ENCODE measurements at places on chromosomes 6 and 20. TPM values are rescaled to one million over a fixed set of nuclear protein-coding genes. Genes with fewer than 3 reads are reported as not detected.

The PRRT1 gene
- 0.78 TPM for polyA plus RNA-seq

DNA sequence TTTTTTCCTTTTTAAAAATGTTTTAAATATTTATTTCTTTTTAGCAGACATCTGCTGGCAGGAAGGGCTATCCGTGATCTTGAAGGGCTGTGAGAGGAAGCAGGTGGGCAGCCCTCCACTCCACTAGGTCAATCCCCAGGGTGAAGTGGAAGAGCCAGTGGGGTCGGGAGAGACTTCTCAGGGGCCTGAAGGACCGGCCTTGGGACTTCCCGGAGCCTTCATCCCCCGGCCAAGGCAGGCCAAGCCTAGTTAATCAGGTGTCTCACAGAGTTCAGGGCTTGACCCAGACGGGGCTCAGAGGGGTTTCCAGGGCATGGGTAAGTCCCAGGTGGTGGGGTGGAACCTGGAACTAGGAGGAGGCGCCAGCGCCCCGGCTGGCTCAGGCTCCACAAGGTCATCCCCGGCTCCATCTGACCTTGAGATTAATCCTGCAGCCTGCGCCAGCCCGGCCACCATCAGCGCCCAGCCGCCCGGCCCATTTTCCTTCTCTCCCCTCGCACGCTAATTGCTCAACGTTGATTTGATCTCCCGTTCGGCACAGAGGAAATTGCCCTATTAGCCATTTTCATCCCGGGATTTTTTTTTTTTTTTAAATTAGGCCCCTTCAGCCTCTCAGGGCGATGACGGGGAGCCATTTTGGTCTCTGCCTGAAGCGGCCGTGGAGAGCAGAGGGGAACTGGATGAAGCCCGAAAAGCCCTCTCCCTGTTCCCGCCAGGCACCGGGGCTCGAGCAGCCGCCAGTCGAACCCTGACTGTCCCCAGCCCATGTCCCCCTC, 44.4 kb downstream of the MDFI start:
- DNase-seq, result no peak

The SPATS1 gene
- polyA plus RNA-seq, result not detected

DNA sequence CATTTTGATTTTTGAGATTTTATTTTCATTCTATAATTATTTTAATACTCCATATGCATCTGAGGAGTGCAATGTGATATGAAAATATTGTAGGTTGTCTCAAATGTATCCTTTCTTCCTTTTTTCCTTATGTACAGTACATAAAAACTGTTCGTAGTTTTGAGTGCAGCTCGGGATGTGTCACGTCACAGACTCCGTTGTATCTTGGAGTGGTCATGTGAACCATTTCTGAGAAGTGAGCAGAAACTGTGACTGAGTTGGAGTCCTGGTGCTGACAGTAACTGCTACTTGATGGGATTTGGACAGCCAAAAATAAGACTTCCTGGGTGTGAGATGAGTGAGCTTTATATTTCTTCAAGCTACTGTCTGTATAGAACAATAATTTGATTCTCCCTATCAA, 761.4 kb upstream of the MAN1A1 start:
- no peak for DNase-seq

- no peak for DNase-seq
Measured at GRCh38 chr6:7173843-7174503, 66.2 kb downstream of the RREB1 start.

GRCh38 chr6:144675231-144675861, 390.2 kb downstream of the UTRN start:
- DNase-seq, result no peak

GRCh38 chr6:39218868-39219567, 10.3 kb downstream of the KCNK5 start:
- no peak for DNase-seq

DNA sequence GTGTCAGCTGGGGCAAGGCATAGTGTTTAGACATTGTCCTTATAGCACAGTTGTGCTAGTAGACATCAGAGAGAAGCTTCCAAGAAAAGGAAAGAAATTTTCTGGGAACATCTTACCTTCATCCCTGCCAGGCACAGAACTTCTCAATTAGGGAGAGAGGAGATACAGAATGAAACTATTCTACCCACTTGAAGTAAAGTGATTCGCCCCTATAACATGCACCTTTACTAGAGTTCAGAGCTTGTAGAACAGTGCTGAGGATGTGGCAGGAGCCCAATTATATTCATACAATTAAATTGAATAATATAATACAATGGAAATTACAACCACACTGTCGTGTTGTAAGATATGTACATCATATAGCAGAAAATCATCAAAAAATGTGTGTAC, 1063.9 kb upstream of the CITED2 start:
- no peak for DNase-seq

DNA sequence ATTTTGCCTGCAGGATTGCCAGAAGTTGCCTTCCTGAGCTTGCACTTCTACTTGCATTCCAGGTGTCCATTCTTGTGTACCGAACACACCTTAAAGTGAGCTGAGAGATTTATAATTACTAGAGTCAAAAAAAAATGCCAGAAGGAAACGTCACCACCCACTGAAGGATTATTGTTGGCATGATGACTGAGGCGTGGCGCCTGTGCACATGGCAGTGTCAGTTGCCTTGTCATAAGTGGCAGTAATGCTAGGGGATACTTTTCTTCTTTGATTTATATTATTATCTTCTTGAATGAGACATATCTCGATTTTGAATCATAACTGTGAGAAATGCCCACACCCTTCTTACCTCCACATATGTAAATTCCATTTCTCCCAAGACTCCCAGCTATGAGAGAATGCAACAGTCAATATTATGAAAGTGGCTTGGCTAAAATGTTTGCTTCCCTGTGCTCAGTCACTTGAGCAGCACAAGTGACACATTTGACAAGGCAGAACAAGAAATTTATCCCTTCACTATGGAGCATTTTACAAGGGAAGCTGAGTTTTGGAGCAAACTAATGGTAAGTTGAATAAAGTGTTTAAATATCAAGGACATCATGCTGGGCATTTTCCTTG, 149.5 kb upstream of the SASH1 start:
- DNase-seq, result no peak

DNA sequence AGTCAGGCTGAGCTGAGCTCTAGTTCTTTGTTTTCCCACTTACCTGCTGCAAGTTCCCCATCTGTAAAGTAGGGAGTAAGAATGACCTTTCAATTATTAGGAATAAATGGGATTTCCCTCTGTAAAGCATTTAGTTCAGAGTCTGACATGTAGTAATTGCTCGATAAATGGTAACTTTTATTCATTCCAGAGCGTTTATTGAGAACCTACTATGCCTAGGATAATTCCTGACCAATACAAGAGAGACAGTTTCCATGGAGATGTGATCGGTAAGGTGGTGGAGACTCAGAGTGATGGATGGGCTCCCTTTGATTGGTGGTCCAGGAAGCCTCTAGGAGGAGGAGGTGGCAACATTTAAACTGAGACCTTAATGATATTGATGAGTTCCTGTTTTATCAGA, 5.6 kb downstream of the PLEKHG1 start:
- DNase-seq, result no peak

GRCh38 chr20:46174469-46175126, 56.5 kb downstream of the CD40 start:
- no peak for DNase-seq

DNA sequence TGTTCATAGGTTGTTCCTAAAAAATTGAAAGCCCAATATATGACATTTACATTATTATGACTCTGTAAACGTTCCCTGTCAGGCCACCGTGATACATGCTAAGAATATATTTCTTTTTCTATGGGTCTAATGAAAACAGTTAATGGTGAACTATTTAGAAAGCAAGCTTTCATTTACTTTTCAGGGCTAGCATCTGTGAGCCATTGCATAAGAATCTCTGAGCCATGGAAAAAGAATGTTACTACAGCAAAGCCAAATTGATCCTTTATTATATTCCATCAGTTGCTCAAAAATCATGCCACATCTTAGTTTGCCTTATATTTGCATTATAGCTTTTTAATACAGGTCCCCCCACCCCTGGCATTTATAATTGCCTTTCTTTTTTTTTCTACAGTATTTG, 275.5 kb downstream of the ZFAND3 start:
- peak; percentile 13 for DNase-seq

DNA sequence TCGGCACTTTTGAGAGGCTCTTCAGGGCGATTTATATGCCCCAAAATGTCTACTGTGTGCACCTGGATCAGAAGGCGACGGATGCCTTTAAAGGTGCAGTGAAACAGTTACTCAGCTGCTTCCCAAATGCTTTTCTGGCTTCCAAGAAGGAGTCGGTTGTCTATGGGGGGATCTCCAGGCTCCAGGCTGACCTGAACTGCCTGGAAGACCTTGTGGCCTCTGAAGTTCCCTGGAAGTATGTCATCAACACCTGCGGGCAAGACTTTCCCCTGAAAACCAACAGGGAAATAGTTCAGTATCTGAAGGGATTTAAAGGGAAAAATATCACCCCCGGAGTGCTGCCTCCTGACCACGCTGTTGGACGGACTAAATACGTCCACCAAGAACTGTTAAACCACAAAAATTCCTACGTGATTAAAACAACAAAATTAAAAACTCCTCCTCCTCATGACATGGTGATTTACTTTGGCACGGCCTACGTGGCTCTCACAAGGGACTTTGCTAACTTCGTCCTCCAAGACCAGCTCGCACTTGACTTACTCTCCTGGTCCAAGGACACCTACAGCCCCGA, 8.2 kb downstream of the GCNT2 start:
- DNase-seq, result no peak

The RIPOR3 gene
- 1.2 TPM for polyA plus RNA-seq

GRCh38 chr6:157491571-157492232, 110.7 kb downstream of the ZDHHC14 start:
- no peak for DNase-seq

The WASF1 gene
- polyA plus RNA-seq, result 19.5 TPM

The DNAJC5 gene
- polyA plus RNA-seq, result 45.6 TPM

DNA sequence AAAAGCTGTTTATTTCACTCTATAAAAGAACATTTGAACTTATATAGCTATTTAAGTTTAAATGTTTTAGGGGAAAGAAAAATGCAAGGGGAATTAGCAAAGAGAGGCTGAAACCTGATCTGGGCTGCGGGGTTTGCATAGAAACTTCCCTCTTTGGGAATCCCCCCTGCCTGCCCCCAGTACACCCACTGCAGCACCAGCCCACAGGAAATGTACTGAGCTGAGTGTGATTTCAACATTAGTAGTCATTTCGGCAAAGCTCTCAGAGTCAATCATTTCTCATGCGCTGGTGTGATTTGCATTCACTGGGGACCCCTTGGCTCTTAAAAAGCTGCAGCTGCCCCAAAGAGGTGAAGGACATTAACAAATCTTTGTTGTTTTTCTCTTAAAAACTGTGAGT, 859.4 kb downstream of the MAFB start:
- DNase-seq, result no peak

The FRMD1 gene
- not detected for polyA plus RNA-seq

The EPHA7 gene
- not detected for polyA plus RNA-seq

The GRIK2 gene
- 30.0 TPM for polyA plus RNA-seq

- DNase-seq, result no peak
Measured at GRCh38 chr6:91114123-91114708, 527.3 kb upstream of the MAP3K7 start.

GRCh38 chr20:52383995-52384621, 192.5 kb upstream of the ZFP64 start:
- DNase-seq, result no peak

GRCh38 chr6:164427728-164428402, 881.5 kb downstream of the C6orf118 start:
- DNase-seq, result no peak

- no peak for DNase-seq
Measured at GRCh38 chr20:2799271-2799670, 1.2 kb downstream of the CPXM1 start.

DNA sequence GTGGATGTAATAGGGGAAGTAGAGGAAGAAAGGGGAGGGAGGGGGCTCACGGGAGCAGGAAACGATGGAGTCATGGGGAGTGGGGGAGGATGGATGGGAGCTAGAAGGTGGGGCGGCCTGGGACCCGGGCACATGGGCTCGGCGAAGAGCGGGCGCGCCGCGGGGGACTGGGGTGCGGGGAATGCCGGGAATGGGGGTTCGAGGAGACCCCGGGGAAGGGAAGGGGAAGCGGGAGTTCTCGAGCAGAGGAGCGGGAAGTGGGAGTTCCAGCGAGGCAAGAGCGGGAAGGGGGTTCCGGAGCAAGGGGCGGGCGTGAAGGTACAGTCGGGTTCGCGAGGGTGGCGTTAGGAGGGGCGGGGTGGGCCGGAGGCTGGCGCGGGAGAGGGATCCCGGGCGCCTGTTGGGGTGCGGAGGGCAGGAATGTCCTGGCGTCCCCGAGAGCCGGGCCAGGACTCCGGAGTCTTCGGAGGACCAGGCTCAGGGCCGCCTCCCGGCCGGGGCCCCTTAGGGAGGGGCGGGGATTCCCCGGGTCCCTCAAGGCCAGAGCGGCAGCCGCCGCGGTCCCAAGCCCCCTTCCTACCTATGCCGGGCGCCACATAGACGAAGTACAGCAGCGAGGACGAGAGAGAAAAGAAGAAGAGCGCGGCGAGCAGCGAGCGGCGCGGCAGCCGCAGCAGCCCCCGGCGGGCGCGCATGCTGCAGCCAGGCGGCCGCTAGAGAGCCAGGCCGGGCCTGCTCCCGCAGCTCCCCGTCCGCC, 504 bp downstream of the B4GALT5 start:
- no peak for DNase-seq

DNA sequence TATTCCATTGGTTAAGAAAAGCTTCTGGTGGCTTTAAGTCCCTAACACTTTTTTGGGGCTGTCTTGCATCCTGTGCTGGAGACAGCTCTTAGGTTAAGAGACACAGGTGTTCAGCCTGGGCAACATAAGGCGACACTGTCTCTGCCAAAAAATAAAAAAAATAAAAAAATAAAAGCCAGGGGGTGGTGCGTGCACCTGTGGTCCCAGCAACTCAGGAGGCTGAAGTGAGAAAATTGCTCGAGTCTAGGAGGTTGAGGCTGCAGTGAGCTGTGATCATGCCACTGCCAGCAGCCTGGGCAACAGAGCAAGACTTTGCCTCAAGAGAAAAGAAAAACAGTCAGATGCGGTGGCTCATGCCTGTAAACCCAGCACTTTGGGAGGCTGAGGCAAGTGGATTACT, 55.6 kb upstream of the ZMYND8 start:
- no peak for DNase-seq

DNA sequence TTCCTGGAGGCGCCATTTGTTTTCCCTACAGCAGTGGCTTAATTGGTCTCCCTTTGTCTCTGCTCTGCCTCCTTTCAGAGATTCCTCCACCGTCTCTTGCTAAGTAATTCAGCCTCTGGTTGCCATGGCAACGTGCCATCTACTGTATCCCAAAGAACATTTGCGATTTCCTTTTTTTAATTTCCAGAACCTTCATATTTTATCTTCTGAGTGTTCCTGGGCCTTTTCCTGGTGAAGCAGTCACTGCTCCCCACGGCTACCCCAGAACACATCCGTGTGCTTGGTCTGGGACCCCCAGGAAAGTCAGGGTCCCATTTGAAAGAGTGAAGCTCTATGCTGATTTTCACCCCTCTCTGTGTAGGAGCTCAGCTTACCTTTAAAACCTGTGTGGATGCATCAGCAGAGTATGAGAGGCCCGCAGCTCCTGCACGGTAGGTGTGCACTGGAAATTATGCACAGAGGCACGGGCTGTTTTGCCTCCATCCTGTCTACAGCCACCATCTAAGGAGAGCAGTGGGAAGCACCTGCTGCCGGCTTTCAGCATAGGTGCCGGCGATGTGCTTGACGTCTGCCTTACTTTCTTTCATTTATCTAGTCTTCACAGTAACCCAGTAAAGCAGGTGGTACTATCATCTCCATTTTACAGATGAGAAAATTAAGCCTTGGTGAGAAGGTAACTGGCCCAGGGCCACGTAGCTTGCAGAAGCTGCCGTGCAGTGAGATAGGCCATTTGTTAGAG, 122.8 kb downstream of the SYCP2 start:
- DNase-seq, result no peak

- DNase-seq, result no peak
Measured at GRCh38 chr6:138308731-138309110, 69.0 kb upstream of the SMIM28 start.

The ETV7 gene
- 1.8 TPM for polyA plus RNA-seq

- no peak for DNase-seq
Measured at GRCh38 chr20:43736588-43737158, 9.9 kb upstream of the GTSF1L start.

The PNPLA1 gene
- not detected for polyA plus RNA-seq
